T-helper 17 cell (primary cell): ENCODE measurements at places on chromosomes 5 and 9.

GRCh38 chr5:73540192-73540591, 25.2 kb downstream of the ANKRA2 start:
- no peak for DNase-seq

DNA sequence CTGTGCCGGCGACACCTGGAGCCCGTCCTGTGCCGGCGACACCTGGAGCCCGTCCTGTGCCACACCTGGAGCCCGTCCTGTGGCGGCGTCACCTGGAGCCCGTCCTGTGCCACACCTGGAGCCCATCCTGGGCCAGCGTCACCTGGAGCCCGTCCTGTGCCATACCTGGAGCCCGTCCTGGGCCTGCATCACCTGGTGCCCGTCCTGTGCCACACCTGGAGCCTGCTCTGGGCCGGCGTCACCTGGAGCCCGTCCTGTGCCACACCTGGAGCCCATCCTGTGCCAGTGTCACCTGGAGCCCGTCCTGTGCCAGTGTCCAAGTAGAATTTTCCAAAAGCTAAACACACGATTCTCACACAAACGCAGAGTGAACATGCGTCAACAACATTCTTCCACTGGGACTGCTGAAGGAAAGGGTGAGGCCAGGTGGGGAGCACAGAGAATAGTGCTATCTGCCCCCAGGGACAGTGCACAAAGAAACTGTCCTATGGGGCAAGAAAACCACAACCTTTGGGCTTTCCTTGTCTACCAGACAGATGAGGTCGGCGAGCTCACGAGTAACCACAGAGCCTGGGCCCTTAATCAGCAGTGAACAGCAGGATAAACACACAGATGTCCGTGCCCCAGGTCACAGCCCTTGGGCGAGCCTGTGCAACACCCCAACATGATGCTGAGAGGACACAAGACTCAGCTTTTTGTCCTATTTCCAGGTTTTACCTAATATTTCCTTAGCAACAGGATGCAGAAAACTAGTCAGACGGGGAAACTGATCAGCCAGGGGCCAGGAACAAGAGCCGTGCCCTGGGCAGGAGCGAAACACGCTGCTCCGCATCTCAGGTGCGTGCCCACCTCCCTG, 7.9 kb downstream of the QSOX2 start:
- DNase-seq: no peak

- DNase-seq: no peak
Observed at GRCh38 chr5:173314166-173314952, 13.9 kb downstream of the STC2 start.

DNA sequence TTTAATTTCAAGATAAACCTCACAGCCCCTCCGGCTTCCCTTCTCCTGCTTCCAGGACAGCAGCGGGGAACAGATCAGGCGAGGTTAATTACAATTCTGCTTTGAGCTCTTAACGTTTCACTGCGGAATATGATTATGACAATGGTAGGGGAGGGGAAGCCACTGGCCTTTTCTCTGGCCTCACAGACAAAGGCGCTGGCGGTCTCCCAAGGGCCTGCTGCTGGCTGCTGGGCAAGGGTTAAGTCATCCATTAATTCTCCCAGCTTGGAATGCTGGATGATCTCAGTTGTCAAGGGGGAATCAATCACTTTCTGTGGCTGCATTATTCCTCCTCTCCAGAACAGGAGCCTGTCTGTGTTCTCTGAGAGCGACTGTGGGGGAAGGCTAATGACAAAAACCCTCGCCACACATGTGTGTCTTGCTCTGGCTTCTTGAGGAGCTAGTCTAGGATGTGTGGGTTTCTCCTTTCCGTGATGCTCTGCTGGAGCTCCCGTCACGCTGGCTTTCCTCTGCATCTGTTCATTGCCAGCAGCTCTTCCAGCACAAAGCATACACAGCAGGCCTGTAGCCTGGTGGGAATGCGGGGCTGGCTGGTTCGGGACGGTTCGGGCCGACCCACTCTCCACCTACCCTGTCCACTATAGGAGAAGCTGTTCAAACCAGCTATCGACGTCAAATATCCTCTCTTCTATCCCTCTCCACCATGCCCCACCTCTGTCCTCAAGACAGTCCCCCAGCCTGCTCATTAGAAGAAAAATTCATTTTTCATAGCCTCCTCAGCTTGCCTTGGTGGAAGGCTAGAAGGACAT, 82.8 kb downstream of the DCP2 start:
- no peak for DNase-seq

DNA sequence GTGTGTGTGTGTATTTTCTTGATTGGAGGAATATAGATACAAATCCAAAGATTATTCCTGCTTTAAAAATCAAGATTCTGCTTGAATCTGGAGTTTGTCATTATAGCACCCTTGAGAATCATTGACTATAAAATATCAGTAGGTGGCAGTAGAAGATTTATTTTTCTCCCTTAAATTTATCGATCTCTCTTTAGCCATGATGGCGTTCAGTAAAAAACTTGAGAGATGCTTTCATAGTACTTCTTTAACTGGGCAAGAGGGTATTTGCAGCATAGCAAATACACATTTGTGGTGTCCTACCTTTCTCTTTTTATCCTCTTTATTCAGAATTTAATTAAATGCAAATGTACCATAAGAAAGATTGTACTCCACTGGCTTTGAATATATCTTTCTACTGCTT, 307.7 kb downstream of the ADGRV1 start:
- DNase-seq: no peak

DNA sequence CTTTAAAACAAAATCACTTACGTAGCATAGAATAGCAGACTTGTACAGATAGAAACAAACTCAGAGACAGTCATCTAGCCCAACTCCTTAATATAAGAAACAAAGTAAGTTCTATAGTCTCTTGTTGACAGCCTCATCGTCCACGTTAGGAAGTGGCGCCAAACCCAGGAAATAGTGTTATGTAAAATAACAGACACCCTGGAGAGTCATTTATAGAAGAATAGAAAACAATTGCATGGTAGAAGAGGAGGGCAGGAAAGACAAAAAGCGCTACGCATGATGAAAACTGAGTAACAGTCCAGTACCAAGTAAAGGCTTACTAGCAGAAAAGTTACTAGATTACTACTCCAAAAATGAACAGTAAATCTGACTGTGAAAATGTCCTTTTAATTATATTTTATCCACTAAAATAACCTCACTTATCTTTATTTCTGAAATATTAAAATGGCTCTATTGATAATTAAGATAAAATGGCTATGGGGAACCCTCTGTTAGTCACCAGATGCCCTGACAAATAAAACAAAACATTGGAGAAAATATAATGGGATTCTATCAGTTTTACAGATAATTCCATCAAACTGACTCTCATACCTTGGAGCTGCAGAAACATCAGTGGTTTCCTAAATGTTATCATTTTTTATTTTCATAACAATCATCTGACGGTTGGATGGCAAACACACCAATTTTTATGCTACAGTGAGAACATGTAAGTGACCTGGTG, 434.0 kb upstream of the C9orf72 start:
- DNase-seq: no peak

DNA sequence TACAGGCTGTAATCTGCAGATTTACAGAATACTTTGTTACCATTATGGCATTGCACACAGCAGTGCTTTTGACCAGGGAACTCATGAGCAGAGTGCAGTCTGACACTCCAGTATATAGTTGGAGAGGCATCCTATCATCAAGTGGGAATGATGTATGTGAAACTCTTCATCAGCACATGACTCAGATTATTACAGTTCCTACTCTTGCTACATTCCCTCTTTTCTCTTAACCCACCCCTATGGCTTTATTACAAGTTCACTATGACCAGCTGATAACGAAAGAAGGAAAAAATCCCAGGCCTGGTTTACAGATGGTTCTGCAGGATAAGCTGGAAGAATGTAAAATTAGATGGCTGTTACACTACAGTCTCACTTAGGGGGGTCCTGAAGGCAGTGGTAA, 385.9 kb downstream of the RASEF start:
- no peak for DNase-seq

DNA sequence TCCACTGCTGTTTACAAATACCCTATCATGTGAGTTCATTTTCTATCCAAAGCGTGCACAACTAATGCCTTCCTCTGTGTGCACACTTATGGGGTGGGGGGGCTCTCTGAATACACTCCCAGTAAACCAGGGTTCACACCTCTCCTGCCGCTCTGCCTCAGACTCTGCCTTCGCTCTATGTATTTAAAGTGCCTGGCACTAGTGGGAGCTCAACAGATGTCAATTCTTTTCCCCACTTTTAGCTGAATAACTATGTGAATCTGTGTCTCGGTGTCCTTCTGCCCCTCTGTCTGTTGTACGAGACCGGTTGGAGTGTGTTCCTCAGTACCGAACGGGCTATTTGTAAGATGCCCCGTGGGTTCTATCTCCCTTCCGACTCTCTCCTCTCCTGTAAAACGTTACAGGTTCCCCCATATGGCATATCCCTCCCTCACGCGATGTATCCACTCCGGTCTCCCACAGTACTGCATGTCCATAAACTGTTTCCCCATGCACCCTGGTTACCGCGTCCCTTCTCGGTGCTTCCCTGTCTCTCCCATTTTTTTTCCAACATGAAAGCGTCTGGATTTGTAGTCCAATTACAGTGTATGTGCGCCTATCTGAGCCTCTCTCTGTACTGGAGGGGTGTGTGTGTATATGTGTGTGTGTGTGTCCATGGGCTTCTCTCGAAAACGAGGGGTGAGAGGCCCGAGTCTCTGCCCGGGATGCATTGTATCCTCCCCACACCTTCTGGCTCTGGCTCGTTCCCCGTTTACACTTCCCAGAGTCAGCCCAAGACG, 1.6 kb downstream of the ELL2 start:
- no peak for DNase-seq

DNA sequence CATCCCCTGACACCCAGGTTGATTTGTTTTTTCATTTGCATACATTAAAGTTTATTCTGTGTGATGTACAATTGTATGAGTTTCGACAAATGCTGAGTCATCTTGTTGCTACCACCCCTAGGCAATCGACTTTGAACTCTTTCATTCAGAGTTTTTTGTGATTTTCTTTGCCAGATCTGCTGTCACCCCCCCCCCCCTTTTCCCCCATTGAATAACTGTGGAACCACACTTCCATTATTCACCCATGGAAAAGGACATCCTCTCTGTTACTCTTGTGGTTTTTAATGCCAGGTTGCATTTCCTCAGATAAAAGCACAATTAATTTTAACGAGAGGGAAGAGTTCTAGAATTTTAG, 13.7 kb upstream of the FAM120AOS start:
- DNase-seq: no peak

GRCh38 chr9:121313458-121314152, 45.6 kb downstream of the GSN start:
- no peak for DNase-seq

DNA sequence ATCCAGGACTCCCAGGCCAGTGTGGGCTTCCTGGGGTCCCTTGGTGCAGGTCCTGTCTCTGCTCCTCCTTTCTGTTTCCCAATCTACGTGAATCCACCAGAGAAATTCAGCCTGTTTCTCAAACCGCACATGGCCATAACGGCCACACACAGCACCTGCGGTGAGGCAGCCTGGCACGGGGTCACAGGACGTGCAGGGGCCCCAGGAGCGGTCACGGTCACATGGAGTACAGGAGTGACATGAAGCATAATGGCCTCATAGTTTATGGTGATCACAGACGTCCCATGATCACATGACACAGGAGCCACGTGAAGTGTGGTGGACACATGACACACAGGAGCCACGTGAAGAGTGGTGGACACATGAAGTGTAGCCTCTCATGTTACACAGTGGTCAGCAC, 248.5 kb upstream of the IRX4 start:
- no peak for DNase-seq

DNA sequence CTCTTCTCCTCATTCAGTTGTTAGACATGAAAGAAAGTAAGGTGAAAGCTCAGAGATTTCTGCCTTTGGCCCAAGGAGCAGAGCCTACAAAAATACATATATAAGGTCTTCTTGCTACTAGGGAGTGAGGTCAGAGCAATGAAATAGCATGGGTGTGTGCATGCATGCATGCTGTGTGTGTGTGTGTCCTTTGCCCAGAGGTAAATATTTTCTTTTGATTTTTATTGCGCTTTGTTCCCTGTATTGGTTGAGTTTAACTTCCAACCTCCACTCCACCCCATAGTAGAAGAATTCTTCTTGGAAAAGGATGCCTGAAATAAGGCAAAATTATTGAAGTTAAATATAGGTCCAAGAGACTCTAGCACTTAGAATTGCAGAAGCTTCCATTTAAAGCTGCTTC, 248.0 kb upstream of the PTGER4 start:
- no peak for DNase-seq

GRCh38 chr9:2764353-2764752, 47.0 kb downstream of the KCNV2 start:
- no peak for DNase-seq

DNA sequence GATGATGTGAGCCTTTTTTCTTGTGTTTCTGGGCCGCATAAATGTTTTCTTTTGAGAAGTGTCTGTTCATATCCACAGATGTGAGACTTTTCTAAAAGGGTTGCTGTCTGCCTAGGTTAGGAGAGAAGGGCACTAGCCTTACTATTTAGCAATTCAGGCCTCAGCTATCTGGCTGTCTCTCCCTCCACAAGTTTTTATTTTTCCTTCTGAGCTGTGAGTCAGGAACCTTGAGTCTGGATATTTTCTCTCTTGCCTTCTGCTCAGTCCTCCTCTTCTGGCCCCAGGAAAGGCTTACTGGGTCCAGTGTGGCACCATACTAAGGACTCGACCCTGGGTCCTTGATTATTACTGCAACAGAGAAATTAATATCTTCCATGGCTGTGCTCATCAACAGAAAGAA, 187.6 kb downstream of the CSNK1G3 start:
- no peak for DNase-seq

DNA sequence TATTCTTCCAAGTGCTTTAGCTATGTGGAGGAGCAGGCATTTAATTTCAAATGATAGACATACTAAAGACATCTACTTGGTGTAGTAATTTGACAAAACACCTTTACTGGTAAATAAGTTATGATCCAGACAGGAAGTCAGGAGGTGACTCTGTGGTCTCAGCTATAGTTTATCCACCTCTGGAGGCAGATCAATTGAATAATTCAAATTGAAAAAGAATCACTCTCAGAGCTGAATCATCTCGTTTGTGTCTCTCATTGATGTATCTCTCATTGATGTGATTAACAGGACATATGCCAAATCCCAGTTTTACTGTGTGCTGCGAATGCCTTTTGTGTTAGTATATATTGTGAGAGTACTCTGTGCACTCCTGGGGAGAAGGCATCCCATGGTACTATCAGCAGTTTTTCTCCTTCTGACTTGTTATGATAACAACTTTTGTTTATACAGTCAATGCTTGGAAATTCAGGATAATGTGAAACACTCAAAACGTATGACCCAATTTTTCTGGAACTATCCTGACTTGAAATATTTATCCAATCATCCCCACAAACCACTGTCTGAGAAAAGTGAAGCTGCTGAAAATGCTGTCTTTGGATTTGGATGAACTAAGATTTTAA, 48.5 kb upstream of the DAB2 start:
- no peak for DNase-seq
